Amniotic epithelial cell (primary cell): ENCODE measurements at places on chromosomes 7 and 10.

GRCh38 chr10:33329178-33329577 is 5.3 kb downstream of the NRP1 start:
- DNase-seq = no peak

- no peak for DNase-seq
Measured at GRCh38 chr7:89223900-89224395, 428.4 kb upstream of the TEX47 start.

DNA sequence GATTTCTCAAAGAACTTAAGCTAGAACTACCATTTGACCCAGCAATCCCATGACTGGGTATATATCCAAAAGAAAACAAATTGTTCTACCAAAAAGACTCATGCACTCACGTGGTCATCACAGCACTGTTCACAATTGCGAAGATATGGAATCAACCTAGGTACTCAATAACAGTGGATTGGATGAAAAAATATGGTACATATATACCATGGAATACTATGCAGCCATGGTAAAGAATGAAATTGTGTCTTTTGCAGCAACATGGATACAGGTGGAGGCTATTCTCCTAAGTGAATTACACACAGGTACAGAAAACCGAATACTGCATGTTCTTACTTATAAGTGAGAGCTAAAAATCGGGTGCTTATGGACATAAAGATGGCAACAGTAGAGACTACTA is 61.8 kb downstream of the PIK3CG start:
- no peak for DNase-seq

- no peak for DNase-seq
Measured at GRCh38 chr7:107898997-107899594, 8.1 kb downstream of the DLD start.

DNA sequence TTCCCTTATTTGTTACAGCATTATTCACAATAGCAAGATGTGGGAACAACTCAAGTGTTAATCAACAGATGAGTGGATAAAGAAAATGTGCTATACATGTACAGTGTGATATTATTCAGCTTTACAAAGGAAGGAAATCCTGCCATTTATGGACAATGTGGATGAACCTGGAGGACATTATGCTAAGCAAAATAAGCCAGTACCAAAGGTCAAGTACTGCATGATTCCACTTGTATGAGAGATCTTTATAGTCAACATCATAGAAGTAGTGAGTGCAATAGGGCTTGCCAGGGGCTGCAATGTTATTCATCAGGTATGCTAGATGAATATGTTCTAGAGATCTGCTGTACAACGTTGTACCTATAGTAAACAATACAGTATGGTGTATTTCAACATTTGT is 138.5 kb upstream of the AGR3 start:
- no peak for DNase-seq

DNA sequence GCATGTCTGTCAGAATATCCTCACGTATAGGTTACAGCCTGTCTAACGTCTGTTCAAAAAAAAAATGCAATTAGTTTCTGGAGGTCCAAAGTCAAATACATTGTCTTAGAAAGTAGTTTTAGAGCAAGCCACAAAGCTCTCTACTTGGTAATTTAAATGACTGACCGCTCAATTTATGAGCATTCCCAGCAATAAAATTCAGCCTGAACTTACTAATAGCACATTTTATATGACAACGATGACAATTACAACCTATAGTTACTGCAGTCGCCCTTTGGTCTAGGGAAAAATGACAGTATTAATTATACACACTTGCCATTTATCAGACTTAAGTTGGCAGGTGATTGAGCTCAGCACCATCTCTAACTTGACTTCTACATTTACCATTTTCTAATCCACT is 425.8 kb upstream of the STEAP1 start:
- no peak for DNase-seq

- DNase-seq = no peak
Measured at GRCh38 chr10:101094121-101094879, 32.5 kb downstream of the KAZALD1 start.

DNA sequence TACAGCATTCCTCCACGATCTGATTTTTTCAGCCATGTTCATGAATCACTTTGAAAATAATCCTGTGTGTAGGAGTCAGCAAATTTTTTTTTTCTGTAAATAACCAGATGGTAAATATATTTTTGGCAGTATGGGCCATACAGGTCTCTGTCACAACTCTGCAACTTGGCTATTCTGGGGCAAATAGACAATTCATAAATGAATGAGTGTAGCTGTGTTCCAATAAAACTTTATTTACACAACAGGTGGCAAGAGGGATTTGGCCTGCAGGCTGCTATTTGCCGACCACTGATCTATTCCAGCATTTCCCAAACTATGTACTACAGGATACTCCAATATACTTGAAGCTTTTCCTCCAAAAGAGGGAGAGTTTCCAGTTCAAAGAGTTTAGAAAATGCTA is 78.7 kb upstream of the SVIL start:
- DNase-seq = no peak

DNA sequence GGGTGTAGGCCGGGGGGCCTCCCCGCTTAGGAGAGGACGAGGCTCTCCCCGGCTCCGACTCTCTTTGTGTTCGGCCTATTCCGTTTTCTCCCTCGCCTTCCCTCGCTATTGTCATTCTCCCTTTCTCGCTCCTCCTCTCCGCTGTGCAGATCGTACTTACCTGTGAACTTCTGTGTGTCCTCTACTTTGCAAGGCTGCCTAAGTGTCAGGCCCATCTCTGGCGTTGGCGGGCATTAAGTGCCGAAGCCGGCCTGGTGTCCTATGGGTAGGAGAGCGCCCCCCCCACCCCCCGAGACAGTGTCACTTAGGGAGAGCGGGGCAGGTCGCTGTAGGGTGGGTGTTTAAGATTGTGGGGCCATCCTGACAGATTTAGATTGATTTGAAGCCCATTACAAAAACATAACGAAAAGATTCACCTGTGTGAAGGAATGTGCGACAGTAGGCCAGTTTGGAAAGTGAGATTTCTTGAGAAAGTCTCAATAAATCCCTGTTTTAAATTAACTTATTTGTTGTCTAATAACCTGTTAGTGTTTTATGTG is 579 bp downstream of the RBM33 start:
- no peak for DNase-seq

DNA sequence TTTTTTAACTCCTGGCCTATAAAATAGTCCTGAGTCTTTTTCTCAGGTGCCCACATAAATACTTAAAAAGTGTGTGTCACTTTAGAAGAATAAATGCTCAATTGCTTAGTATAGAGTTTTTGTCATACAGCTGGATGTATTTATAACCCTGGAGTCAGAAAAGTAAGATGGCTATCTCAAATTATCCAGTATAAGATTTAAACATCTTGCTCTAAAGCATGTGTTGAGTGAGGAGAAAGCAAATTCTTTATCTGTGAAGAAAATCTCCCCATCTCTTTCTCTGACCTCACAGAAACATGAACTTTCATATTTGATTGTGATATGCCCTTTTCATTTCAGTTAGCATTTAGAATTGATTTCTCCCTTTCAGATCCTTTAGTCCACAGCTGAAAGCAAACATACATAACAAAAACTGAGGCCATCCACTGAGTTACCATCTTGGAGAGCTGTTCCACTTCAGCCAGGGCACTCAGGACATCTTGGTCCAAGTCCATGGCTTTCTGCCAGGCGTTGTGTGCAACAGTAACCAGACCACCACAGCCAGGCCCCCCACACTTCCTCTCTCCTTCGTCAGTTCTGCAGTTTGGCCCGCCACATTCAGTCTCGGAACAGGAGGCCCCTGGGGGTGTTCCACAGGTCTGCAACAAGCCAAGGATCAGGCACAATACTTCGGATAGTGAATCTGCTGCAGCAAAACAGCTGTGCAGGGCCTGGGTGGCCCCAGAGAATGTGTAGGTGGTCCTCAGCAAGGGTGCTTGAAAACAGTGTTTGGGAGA is 40.9 kb downstream of the DLD start:
- no peak for DNase-seq

- DNase-seq = peak; percentile 4
Measured at GRCh38 chr10:71531485-71532446, 135.0 kb downstream of the CDH23 start.

- no peak for DNase-seq
Measured at GRCh38 chr10:12811826-12812225, 189.7 kb downstream of the CCDC3 start.

DNA sequence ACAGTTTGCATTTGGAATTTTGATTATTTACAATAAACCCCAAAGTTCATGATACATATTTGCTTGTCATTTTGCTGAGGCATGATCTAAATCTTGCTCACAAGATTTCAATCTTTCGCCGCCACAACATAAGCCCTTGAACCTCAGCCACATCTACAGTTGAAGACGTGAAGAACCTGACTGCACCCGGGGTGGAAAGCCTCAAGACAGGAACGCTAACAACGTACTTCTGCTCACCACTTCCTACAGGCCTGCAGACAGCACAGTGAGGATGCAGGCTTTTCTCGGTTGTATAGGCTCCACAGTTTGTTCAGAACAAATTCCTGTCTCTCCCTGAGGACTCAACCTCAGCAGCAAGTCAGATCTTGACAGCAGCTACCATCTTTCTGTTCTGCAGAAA is 393.8 kb upstream of the PRKCQ start:
- DNase-seq = no peak

- DNase-seq = peak; percentile 62
Measured at GRCh38 chr10:80413271-80413996, 5.1 kb downstream of the PRXL2A start.

GRCh38 chr7:151999424-152000090 is 25.9 kb upstream of the GALNT11 start:
- peak; percentile 64 for DNase-seq

- no peak for DNase-seq
Measured at GRCh38 chr7:39252916-39253315, 275.2 kb downstream of the POU6F2 start.

- DNase-seq = no peak
Measured at GRCh38 chr10:122168598-122169394, 102.3 kb upstream of the BTBD16 start.

- no peak for DNase-seq
Measured at GRCh38 chr10:90723416-90724068, 134.3 kb downstream of the HTR7 start.

DNA sequence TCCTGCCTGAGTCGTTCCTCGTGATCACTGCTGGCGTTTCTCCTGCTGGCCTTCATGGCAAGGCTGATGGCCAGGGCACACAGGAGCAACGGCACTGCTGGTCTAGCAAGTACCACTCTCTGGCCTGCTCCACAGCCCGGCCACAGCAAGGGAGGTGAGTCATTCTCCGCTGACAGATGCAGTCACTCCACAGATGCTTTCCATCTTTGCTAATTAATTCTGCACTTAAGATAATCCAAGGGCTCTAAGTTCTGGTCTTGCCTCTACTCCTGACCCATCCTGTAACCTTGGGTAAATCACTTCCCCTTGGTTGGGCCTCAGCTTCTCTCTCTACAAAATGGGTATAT is 244.4 kb downstream of the RPS24 start:
- DNase-seq = peak; percentile 75

GRCh38 chr10:77264527-77264926 is 373.1 kb downstream of the KCNMA1 start:
- DNase-seq = no peak

- DNase-seq = peak; percentile 76
Measured at GRCh38 chr7:28093623-28094232, 86.9 kb downstream of the JAZF1 start.

DNA sequence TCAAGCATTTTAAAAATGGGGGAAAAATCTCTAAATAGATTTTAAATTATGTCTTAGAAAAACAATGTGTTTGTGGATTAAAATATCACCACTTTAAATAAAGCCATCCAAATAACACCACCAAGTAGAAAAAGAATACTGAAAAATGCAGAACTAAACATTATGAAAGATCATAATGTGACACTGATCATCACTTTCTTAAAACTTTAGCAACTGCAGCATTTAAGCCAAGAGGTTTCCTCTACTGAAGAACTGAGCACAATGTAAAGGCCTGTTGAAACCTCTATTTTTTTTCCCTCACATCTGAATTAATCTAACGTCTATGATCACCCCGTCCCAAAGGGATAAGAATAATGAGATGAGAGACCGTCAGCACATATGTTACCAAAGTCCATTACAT is 18.6 kb downstream of the MINDY3 start:
- no peak for DNase-seq

DNA sequence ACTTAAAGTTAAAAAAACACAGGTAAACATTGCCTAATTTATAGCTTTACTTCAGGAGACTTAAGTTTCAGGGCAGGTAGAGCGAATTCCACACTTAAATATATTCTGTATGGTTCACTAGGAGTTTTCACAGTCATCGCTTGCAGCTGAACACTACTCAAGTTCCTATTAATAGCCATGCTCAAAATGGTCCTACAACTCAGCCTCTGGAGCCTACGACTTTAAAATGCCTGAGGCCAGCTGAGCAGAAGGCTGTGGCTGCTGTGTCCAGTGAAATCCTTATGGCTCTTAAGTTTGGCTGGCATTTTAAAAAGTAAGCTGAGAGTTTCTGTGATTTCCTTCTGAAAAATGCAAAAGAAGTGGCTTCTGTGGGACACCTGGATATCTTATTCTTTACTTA is 105.4 kb upstream of the GLI3 start:
- no peak for DNase-seq

DNA sequence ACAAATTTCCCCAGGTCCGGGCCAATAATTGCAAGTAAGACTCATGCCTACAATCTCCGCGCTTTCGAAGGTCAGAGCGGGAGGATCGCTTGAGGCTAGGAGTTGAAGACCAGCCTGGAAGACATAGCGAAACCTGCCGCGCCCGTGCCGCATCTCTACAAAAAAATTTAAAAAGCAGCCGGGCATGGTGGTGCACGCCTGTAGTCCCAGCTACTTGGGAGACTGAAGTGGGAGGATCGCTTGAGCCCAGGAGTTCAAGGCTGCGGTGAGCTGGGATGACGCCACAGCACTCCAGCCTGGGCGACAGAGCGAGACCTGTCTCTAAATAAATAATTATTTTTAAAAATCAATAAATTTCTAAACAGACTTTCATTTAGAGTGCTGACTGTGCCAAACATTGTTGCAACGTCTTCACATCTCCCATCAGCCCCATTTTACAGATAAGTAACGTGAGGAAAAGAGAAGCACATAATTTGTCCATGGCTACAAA is 494 bp upstream of the CFAP43 start:
- no peak for DNase-seq

DNA sequence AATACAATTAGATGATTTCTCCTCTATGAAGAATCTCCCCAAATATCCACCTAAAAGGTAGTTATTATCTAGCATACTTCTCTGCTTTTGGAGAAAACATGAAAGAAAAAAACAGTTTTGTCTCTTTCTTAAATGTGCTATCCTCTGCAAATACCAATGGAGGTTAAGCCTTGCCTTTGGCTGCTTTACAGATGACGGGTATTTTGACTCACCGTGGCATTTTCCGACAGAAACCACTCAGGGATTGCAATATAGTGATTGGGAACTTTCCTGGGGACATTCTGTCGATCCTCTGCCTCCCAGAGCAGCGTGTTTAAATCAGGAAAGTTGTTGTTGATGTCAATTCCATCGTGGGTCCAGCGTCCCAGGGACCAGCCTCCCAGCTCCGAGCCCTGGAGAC is 100.6 kb downstream of the GPR26 start:
- no peak for DNase-seq
